ENCODE measurements at places on chromosomes 11 and 22. TPM values are rescaled to one million over a fixed set of nuclear protein-coding genes. Genes with fewer than 3 reads are reported as not detected.

The C11orf42 gene
- total RNA-seq: not detected

The RPL3 gene
- total RNA-seq: 3,148 TPM

The MUC6 gene
- 5.0 TPM for total RNA-seq

The UBQLN3 gene
- 0.82 TPM for total RNA-seq

The SHANK3 gene
- total RNA-seq: 23.5 TPM

The MAML2 gene
- 25.4 TPM for total RNA-seq

Measured in metanephros (tissue), 2 donors.